ENCODE measurements at places on chromosomes 4 and X.

- DNase-seq: no peak
These were observed 95.1 kb upstream of the DGKK start for GRCh38 chrX:50565718-50566117.

- DNase-seq: no peak
These were observed 438.5 kb downstream of the INPP4B start for GRCh38 chr4:142407596-142407995.

DNA sequence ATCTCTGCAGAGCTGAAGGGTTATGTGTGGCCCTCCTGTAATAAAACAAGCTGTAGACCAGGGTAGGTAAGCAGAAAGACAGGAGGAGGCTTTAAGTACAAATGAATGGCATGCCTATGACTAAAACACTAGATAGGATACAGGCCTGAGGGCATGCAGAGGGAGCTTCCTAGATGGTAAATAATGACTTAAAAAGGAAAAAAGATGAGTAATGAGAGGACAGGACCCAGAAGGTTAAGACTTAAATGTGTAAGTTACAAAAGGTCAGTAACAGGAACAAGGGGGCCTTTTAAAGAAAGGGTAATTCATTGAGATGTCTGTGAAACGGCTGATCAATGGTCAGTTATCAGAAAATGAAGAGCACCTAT lies 194.8 kb downstream of the SOWAHB start:
- no peak for DNase-seq

GRCh38 chr4:114036426-114036825 lies 57.0 kb upstream of the ARSJ start:
- no peak for DNase-seq

- DNase-seq: no peak
These were observed 122.7 kb downstream of the PPP3CA start for GRCh38 chr4:101224358-101225218.

DNA sequence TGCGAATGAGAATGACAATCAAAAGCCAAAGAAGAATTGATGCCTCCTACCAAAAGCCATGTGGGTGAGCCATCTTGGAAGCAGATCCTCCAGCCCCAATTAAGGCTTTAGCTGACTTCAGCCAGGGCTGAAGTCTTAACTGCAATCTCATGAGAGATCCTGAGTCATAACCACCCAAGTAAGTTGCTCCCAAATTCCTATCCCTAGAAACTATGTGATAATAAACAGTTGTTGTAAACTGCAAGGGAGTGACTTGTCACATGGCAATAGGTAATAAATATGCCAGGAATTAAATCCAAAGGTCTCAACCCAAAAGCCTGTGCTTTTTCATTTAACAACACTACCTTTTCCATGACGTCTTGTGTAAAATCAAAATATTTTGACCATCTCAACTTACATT lies 154.2 kb upstream of the TBL1X start:
- DNase-seq: no peak

DNA sequence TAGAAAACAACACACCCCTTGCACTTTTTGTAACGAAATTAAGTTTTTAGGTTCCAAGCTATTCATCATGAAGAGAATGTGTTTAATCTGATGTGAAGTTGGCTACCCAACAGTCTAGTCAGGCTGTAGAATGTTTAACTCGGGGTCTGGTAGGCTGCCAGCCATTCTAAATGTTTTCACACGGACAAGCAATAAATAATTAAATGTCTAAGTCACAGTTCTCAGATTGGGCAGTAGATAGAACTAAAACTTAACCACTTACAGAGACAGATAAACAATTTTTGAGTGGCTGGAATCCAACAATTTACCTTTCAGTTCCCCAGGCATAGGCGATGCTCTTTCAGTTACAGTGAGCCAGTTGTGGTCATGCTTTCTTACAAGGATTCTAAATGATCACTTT lies 66.5 kb downstream of the CHIC2 start:
- no peak for DNase-seq

GRCh38 chrX:7110821-7111276 lies 36.7 kb upstream of the STS start:
- no peak for DNase-seq

- no peak for DNase-seq
These were observed 39.3 kb upstream of the LPAR4 start for GRCh38 chrX:78708262-78708661.

All from central memory CD8-positive, alpha-beta T cell (primary cell).